ENCODE measurements at places on chromosomes 6 and 20.

DNA sequence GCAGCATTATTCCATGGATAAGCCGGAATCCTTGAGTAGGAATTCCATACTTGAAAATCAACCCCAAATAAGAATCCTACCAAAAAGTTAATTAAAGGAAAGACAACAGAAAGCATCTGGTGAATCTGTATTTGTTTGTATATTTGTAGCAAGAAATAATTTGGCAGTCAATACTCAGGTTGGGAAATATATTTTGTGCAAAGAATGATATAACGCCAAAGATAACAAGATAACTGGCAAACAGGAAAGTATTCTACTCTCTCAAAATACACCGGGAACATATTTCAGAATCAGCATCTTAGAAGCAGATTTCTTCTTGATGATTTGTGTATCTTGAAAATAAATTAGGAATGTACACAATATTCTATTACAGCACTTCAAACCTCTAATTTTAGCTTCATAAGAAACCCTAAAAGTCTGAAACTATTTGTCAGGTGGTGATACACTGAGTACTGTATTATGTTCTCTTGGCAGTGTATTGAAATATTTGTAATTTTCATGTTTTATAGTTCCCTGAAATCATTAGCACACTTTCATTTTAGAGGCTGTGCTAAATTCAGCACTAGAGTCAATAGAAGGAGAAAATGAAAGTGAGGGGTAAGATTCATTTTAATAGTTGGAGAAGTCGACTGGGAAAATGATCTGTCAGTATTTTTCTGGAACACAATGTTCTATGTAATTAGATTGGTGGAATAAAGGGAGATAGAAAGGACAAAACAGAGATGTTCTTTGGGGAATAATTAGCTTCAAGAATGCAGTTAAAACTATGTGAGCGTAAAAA lies 879.7 kb upstream of the GJE1 start:
- no peak for DNase-seq

- DNase-seq, result peak; percentile 52
Observed at GRCh38 chr20:11387189-11387754, 530.4 kb upstream of the BTBD3 start.

GRCh38 chr6:20559924-20560551 lies 25.8 kb downstream of the CDKAL1 start:
- DNase-seq, result no peak

DNA sequence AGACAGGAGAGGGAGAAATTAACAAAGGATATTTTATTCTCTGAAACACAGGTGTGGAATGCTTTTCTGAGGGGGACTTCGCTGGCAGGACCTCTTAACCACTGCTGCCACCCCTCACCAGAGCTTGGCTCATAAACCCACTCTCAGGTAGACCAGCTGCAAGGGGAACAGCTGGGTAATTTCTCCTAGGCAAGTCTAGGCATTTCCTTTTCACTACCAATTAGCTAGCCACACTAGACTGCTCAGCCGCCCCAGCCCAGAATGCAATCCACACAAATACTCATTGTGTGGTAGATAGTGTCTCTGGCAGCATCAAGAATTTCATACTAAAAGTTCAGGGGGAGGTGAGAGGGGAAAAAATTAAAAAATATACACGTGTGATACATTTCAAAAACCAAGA lies 267.6 kb upstream of the ID4 start:
- no peak for DNase-seq

- no peak for DNase-seq
Observed at GRCh38 chr20:8055096-8055495, 35.5 kb upstream of the TMX4 start.

- peak; percentile 48 for DNase-seq
Observed at GRCh38 chr6:113137426-113137825, 719.7 kb upstream of the MARCKS start.

- DNase-seq, result no peak
Observed at GRCh38 chr6:95576998-95577303, 384 bp upstream of the MANEA start.

GRCh38 chr20:54351371-54352136 lies 123.8 kb upstream of the DOK5 start:
- DNase-seq, result no peak

DNA sequence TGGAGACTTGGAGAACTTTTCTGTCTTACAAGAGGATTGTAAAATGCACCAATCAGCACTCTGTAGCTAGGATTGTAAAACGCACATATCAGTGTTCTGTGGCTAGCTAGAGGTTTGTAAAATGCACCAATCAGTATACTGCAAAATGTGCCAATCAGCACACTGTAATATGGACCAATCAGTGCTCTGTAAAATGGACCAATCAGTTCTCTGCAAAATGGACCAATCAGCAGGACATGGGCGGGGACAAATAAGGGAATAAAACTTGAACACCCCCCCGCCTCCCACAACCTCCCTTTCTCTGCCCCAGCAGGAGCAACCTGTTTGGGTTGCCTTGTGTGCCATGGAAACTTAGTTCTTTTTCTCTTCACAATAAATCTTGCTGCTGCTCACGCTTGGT lies 12.8 kb upstream of the RPS10 start:
- no peak for DNase-seq

- no peak for DNase-seq
Observed at GRCh38 chr20:57769756-57770155, 59.9 kb upstream of the PMEPA1 start.

DNA sequence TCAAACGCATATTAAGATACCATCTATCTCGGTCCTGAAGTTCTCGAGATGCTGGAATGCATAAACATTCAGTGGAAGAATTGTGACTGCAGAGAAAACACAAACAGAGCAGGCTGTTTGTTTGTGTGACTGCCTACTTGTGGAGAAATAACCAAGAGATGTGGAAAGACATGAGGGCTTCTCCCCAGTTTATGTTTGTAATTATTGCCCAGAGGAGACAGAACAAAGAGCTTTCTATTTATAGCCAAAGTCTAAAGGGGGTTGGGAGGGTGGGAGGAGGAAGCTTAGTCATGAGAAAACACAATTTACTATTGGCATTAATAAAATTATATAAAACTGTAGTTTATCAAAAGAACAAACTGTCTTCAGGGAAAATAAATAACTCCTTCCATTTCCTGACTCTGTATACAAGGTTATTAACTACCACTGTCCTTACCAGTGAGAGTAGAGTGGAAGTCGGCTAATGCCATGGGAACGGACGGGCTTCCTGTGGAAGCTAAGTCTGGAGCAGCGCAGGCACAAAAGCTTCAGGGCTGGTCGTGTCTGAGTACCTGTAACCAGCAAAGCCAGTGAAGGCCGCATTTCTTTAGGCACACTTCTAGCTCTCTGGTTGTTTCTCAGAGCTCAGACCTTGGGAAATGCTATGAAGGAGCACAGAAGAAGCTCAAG lies 200.2 kb upstream of the SUPT3H start:
- peak; percentile 14 for DNase-seq

DNA sequence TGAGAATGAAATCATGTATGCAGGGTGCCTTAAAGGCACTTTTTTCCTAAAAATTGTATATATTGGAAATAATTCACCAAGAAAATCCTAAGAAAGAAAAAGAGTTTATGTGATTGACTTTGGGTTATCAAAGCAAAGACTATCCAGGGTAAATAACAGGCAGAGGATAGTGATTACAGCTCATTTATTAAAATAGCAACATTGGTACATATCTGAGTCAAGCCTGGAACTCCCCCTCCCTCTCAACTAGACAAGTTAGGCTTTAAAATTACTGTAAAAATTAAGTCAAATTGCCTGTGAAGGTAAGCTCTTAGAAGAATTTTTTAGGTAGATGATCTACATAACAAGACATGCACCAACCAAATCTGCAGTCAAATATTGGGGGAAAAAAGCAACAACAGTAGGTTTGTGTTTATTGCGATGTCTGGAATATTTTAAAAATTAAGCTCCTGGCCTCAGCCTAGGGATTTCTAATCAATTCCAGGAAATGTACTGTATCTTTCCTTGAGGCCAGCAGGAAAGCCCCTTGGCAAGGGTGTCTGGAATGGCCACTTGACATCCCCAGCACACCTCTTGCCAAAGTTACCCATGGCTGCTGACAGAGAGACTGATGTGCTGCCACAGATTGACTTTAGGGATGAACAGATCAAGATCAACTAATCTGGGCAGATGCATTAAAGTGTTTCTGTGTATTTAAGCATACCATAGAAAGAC lies 31.2 kb upstream of the HBS1L start:
- no peak for DNase-seq

DNA sequence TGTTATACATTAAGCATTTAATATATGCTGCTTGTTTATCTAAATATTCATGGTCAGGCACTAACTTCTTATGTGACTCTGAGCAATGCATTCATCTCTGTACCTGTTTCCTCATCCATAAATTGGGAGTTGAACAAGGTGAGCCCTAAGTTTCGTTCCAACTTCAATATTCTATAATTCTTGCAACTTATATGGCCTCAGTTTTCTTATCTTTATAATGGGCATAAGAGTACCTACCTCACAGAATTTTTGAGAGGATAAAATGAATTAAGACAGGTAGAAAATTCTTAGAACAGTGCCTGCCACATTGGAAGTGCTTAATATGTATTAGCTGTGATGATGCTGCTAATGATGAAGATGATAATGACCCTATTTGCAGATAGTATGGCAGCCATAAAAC lies 11.8 kb upstream of the HIVEP2 start:
- DNase-seq, result no peak

GRCh38 chr6:155493694-155494143 lies 38.1 kb upstream of the NOX3 start:
- DNase-seq, result peak; percentile 99

GRCh38 chr20:26276554-26277210 lies 580.0 kb upstream of the ZNF337 start:
- DNase-seq, result peak; percentile 3

DNA sequence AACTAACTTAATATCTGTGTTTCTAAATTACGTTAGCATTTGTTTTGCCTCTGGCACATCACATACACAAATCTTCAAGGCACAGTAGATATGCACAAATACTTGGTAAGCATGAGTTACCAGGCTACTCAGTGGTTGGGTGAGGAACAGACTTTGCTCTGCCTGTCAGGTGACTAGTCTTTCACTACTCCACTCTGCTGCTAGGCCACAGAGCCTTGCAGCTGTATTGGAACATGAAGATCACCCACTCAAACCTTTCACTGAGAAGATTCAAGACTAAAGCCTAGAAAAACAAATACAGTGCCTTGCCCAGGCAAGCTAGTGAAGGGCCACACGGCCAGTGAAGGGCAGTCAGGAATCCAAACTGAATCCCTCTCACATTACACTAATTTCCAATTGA lies 47.0 kb downstream of the DTNBP1 start:
- no peak for DNase-seq

GRCh38 chr20:6976106-6976900 lies 208.8 kb downstream of the BMP2 start:
- DNase-seq, result peak; percentile 8

- no peak for DNase-seq
Observed at GRCh38 chr6:138685257-138685656, 88.3 kb upstream of the CCDC28A start.

- no peak for DNase-seq
Observed at GRCh38 chr6:116761779-116762178, 3.7 kb downstream of the FAM162B start.

- no peak for DNase-seq
Observed at GRCh38 chr6:155454471-155454870, 1.2 kb downstream of the NOX3 start.

DNA sequence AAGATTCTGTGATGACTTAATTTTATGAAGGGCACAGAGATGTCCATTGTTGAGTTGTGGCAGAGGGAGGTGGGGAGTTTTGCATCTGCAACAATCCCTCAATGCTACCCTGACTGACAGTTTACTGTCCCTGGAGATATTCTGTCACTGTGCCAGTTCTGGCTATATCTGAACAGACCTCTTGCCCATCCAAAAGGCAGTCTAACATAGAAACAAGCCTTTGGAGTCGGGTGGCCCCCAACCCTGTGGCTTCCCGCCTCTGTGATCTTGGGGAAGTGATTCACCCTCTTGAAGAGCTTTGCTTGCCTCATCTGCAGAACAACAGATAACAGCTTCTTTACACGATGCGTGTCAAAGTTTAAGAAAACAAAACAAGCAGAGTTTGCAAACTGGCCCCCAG lies 3.8 kb upstream of the E2F1 start:
- DNase-seq, result no peak

All from stromal cell of bone marrow (primary cell).